ENCODE measurements at places on chromosomes 5 and 9.

GRCh38 chr5:1201327-1202025 lies at the start of gene SLC6A19:
TSS of gene SLC6A19 (plus strand) at chr5:1201595. CDS start at chr5:1201651, 56 bp downstream.
- no peaks in the 10 kb centered on the region for H3K27me3 ChIP-seq
- no peaks in the 10 kb centered on the region for H3K4me1 ChIP-seq
- DNase-seq: no peak

GRCh38 chr5:36357391-36357975 lies 55.8 kb upstream of the RANBP3L start:
- H3K4me1 ChIP-seq: no peaks in the 10 kb centered on the region
- no peak overlapping the region for H3K27ac ChIP-seq
- no peak overlapping the region for H3K4me3 ChIP-seq

DNA sequence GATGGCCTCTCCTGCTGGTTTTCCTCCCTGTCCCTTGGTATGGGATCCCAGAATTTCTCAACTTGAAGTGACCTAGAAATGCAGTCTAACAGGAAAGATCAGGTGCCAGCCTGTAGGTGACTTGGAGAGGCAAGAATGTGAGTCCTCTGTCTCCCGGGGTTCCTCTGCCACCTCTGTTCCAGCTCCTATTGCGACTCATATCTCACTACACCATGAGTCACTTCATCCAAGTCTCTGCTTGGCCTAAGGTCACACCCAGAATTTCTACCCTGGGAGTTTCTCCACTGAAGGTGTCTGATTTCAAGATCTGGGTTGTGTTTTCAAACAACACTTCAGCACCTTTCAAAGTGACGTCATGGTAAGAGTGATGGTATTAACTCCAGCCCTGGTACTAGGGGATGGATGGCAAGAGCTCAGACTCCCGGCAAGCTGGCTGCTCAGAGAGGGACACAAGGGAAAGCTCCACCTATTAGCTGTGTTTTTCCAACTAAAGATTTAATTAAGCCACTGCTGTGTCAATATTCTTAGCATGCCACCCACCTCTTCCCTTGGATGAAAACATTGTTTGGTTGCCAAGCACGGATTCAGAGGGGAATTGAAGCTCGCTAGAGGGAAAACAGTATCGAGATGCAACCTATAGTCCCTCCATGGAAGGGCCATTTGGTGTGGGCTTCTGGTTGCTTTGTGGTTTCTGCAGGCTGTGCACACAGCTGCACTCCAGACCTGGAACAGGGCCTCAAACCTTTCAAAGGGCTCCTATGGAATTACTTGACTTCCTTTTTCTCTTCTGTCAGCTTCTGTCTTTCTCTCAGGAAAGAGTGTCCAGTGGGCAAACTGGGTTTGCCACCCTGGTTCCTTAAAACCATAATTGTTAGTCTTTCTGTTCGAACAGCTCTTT lies 205.7 kb downstream of the GAS1 start:
- H3K4me1 ChIP-seq: no peaks in the 10 kb centered on the region
- H3K27ac ChIP-seq: no peak overlapping the region
- H3K27me3 ChIP-seq: no peaks in the 10 kb centered on the region
- no peak for DNase-seq
- H3K4me3 ChIP-seq: no peak overlapping the region
- H3K36me3 ChIP-seq: no peaks in the 10 kb centered on the region

DNA sequence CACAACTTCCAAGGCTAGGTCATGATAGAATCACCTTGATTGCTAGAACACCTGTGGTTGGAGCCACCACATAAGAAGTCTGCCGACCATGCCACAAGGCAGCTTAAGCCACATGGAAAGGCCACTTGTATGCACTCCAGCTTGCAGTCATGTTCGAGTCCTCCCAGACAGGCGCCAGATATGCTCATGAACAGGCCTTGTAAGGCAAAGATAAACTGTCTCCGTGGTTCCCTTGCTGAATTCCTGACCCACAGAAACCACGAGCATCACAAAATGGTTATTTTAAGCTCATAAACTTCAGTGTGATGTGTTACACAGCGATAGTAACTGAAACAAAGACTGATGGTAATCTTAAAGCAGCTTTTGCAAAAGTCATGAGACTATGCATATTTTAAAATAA lies 188.4 kb upstream of the DAPK1 start:
- no peak overlapping the region for H3K4me3 ChIP-seq
- H3K27me3 ChIP-seq: no peaks in the 10 kb centered on the region
- DNase-seq: no peak
- no peaks in the 10 kb centered on the region for H3K36me3 ChIP-seq
- no peak overlapping the region for H3K27ac ChIP-seq
- H3K4me1 ChIP-seq: no peaks in the 10 kb centered on the region

Measured in DND-41 (cell line).